ENCODE measurements at places on chromosomes 16 and 17.

DNA sequence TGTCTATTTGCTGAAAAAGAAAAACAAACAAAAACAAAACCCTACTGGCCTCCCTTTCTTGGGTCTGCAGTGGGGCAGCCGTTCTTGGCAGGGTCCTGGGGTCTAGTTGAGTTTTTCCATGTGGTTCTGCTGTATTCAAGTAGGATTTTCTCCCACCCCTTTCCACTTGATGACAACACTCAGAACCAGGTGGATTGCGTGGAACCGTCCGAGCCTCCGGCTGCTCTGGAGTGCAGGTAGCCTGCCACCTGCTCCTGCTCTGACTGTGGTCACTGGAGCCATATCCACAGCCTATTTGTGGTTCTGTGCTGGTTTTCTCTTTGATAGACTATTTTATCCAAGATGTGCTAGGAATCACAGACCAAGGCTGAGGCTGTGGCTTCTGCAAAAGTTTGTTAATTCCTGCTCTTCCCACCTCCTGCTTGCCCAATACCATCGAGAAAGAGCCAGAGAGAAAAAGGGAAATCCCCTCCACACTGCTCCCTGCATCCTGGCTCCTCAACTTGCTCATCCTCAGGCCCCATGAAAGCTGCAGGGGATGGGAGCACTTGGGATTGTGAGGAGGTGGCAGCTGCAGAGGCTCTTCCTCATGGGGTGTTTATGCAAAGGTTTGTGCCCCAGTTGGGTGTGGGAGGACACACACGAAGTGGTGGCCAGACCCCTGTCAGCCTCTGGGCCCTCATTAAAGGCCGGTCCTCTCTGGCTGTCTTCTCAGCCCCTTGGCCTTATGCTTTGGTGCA, 377.8 kb upstream of the TNRC6C start:
- no peak for DNase-seq

DNA sequence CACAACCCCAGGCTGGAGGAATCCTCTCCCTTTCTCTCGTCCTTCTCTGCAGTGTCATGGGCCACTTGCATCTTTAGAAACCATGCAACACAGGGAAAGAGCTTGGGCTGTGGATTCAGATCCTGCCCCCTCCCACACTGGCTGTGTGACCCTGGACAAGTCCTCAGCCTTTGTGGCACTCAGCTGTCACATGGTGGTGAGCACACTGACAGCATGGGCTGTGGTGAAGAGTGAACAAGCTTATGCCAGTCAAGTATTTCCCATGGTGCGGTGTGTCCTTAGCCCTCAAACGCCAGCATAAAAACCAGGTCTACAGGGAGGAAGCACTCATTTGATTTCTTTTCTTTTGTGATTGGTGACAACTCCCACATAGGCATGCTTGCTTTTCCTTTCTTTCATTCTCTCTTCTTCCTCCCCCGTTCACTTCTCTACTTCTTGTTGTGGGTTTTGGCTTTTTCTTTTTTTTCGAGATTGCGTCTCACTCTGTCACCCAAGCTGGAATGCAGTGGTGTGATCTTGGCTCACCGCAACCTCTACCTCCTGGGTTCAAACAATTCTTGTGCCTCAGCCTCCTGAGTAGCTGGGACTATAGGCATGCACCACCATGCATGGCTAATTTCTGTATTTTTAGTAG, 314.2 kb downstream of the CPPED1 start:
- no peak for DNase-seq

- peak; percentile 62 for DNase-seq
Measured at GRCh38 chr17:67422897-67423296, 45.8 kb downstream of the PITPNC1 start.

- DNase-seq = no peak
Measured at GRCh38 chr17:79276821-79277220, 202.2 kb downstream of the ENGASE start.

- no peak for DNase-seq
Measured at GRCh38 chr16:77049577-77049976, 141.4 kb upstream of the MON1B start.

DNA sequence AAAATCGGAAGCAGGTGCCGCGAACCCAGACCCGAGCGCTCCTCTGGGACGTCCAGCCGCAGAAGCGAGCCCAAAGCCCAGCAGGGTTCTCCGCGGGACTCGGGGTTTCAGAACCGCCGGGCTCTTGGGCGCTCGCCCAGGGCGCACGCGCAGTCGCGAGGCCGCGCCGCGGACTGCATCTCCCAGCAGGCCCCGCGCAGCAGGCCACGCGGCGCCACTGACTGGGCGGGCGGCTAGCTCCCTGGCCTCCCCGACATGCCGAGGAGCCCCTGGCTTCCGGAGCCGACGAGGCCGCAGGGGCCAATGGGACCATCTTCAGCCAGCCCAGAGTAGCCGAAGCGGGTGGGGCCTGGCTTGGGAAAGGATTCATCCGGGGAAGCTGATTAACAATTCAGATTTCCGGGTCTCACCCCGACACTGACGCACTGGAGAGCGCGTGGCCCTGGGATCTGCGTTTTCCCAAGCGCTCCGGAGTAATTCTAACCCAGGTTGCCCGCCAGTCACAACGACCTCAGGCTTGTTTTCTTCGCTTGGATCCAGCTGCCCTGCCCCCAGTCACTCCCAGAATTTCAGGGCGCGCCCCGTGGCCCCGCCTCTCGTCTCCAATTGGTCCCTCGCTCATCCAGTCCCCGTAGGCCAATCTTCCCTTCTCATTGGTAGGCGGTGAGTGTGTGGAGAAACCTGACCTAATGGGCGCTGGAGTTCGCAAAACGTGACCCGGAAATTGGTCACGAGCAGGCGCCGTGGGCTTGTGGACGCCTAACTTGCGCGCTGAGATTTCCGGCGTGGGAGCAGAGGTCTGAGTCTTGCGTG, at the start of gene ZNF263:
Gene ZNF263, plus strand, starts transcription at position 762 of the 813 bp plus-strand sequence. CDS start 328 bp downstream, outside the sequence.
- DNase-seq = peak; percentile 97

DNA sequence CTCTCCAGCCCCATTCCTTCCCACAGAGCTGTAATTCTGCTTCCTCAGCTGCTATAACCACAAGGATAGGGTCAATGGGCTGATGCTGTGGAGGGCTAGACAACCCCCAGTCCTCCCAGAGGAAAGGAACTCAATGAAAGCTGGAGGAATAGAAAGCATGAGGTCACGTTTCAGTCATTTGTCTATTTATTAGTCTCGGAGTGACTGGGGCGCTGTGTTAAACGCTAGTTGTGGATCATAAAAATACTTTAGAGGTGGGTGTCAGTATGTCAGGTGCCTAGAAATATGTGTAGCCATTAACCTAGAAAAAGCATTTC, 787 bp upstream of the CCL3L1 start:
- no peak for DNase-seq

DNA sequence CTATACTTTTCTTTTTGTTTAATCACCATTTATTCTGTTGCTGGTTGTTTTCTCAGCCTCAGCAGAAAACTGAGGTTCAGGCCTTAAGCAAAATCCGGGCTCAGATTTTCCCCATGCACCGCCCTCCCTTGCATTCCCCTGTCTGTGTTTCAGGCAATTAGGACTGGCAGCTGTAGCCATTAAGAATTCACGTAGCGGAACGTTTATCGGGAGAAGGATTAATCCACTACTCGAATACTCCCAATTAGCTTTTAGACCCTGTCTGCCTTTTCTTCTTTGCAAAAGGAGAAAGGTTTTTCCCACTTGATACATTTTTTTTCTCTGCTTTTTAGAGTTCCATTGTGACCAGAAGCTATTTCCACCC, 173.1 kb downstream of the RPTOR start:
- no peak for DNase-seq

- no peak for DNase-seq
Measured at GRCh38 chr17:44983563-44983962, 15.5 kb upstream of the C1QL1 start.

DNA sequence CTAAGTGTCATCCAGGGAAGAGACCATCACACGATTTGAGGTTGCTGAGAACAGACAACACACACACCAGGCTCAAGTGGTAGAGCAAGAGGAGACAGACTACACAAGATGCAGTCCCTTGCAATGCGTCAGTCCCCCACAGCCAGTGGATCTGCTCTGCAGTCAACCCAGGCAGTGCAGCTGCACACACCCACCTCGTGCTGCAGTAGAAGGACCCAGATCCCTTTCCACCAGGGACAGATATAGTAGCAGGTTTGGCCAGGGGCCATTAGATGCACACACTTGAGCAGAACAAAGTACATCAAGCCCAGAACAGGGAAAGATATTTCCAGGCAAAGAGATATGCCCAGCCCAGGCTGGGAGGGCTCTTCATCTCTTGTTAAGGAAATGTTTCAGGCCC, 112.9 kb downstream of the GRIN2A start:
- DNase-seq = no peak

DNA sequence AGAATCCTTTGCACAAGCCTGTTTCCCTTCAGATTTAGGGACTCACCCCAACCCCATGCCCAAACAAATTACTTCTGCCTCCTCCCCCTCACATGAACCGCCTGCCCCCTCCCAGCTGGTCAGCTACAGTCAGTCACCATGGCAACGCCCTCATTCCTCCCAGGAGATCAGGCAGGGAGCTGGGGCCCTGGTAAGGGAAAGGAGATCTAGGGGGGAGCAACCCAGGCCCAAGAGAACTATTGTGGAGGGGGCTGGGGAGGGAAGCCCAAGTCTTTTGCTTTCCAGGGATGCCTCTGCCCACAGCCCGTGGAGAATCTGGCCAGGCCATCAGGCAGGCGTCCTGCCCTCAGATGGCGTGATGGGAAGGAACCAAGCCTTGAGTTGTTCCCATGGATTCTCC, 2.8 kb downstream of the FAM171A2 start:
- peak; percentile 22 for DNase-seq

DNA sequence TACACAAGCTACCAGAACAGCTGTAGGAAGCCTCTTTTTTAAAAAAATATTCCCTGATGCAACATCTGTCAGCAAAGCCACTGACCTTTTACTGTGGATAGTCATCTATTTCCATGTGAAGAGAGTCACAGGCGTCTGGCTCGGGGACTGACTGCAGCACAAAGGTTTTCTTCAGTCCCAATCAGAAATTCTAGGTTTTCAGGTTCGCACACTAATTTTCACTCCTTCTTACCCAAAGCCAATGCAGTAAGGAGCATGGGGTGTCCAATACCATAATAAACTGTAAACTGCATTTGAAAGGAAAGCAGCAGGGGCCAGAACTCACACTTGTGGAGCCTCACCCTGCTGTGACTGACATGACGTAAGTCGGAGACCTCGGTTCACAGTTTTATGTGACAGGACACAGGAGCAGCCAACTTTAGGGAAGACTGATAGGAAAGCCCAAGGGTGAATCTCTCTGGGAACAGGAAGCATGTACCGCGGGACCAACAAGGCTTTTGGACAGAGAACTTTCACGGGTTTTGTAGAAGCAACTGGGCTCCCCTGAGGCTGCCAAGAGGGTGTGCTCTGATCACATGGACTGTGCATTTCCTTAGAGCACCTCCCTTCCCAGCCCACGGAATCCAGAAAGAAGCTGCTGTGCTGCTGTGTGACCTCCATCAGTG, 9.1 kb upstream of the TMEM100 start:
- DNase-seq = peak; percentile 78

- peak; percentile 59 for DNase-seq
Measured at GRCh38 chr17:59839651-59840328, 53.0 kb downstream of the TUBD1 start.

DNA sequence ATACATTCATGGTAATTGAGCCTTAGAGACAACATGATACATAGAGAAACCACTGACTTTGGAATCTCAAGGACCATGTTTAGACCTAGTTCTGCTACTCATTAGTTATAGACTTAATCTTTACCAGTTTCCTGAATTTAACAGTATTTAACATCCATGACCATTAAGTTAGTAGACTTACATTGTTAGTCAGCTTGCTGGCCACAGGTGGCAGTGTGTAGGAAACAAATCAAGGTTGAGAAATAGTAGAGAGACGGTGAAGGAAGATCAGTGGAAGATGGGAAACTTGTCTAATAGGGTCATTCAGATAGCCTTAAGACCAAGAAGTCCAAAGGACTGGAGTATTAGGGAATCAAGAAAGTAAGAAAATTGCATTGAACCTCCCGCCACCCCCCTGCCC, 31.0 kb downstream of the OMG start:
- DNase-seq = no peak

- peak; percentile 54 for DNase-seq
Measured at GRCh38 chr16:57150682-57151330, 35.0 kb downstream of the PSME3IP1 start.

GRCh38 chr17:42819939-42820535, 4.0 kb downstream of the BECN1 start:
- DNase-seq = peak; percentile 38

Data from astrocyte of the spinal cord (primary cell).